Pulmonary artery endothelial cell (primary cell): ENCODE measurements at places on chromosomes 3 and 15. TPM values are rescaled to one million over a fixed set of nuclear protein-coding genes. Genes with fewer than 3 reads are reported as not detected.

RTP4 gene
- total RNA-seq: 0.46 and 0.99 TPM in 2 replicates

IQCH gene
- 1.4 and 2.2 TPM in 2 replicates for total RNA-seq

UNC13C gene
- total RNA-seq: not detected in 2 replicates

AHSG gene
- total RNA-seq: not detected in 2 replicates

WDR72 gene
- not detected in 2 replicates for total RNA-seq

LRRIQ4 gene
- total RNA-seq: 0.07 TPM in 1 of 2 replicates, not detected in the other

ROBO1 gene
- 16.8 and 26.4 TPM in 2 replicates for total RNA-seq

ZNF774 gene
- 0.92 and 1.1 TPM in 2 replicates for total RNA-seq

ITIH1 gene
- total RNA-seq: not detected in 2 replicates

TRAIP gene
- 4.4 and 5.1 TPM in 2 replicates for total RNA-seq

MUSTN1 gene
- not detected in 2 replicates for total RNA-seq

POMGNT2 gene
- 6.5 and 6.9 TPM in 2 replicates for total RNA-seq

ARPIN gene
- 12.5 and 13.0 TPM in 2 replicates for total RNA-seq

GOLGA6D gene
- not detected in 2 replicates for total RNA-seq

ARIH1 gene
- total RNA-seq: 46.2 and 57.4 TPM in 2 replicates

FSIP1 gene
- 0.46 and 0.63 TPM in 2 replicates for total RNA-seq

PDIA3 gene
- total RNA-seq: 166 and 578 TPM in 2 replicates

ZNF609 gene
- total RNA-seq: 21.7 and 30.8 TPM in 2 replicates
